B cell (primary cell): ENCODE measurements at places on chromosomes 2 and 18. TPM values are rescaled to one million over a fixed set of nuclear protein-coding genes. Genes with fewer than 3 reads are reported as not detected.

- no peak for DNase-seq
Measured at GRCh38 chr2:98713332-98714015, 17.5 kb downstream of the MGAT4A start.

DNA sequence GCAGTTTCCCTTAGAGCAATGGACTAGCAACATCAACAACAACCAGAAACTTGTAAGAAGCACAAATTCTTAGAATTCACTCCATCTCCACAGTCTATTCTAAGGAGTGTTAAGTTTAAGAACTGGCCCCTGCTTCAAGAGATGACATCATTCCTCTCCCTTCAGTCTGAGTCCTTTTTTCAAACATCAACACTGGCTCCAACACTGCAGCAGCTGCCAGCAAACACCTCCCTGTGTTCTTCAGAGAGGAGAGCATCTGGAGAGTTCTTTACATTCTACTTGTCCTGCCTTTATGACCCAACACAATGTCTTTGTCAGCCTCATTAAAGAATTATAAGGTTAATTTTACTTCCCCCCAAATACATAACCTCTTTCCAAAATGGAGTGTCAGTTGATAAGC lies 122.3 kb downstream of the HNMT start:
- no peak for DNase-seq

GRCh38 chr2:31378791-31379501 lies 35.6 kb downstream of the XDH start:
- no peak for DNase-seq

The SERPINB13 gene
- not detected in 2 replicates for polyA plus RNA-seq

The SNTG2 gene
- polyA plus RNA-seq = 2.1 and 3.1 TPM in 2 replicates
